COR-L47 (cell line): ENCODE measurements at places on chromosomes 4 and X.

DNA sequence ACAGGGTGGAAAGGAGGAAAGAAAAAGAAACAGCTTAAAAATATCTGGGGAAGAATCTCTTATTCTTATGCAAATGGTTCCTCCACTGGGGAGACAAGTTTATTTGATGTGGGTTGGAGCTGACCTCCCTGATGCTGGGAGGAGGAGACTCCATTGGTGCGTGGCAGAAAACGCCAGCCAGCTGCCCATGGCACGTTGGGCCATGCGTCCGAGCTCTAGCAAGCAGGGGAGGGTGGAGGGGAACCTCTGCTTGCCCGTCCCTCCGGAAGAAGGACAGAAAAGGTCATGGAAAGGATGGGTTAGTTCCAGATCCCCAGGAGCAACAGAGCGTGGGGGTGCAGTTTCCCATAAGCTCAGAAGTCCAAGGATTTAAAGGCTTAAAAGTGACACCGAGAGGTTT lies 210.4 kb downstream of the KLHL4 start:
- no peak for DNase-seq

- DNase-seq = no peak
These were observed 165.6 kb downstream of the SH3KBP1 start for GRCh38 chrX:19721726-19722370.

DNA sequence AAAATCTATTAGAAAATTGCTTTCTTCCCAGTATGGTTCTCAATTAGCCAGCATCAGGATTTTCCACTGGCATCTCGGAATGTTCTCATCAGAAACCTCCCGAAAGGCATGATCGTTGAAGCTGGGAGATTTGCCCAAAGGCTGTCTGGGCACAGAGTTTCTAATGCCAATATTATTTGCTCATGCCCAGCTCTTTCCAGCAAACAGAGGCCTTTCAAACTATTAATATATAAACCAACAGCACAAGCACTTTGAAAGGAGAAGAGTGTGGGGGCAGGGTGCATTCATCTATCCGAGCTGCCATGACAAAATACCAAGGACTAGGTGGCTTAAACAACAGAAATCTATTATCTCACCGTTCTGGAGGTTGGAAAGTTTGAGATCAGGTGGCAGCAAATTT lies 88.3 kb upstream of the MSX1 start:
- no peak for DNase-seq

GRCh38 chr4:19262467-19262866 lies 989.2 kb upstream of the SLIT2 start:
- DNase-seq = no peak

- no peak for DNase-seq
These were observed 748.6 kb downstream of the CCSER1 start for GRCh38 chr4:90875791-90876190.

DNA sequence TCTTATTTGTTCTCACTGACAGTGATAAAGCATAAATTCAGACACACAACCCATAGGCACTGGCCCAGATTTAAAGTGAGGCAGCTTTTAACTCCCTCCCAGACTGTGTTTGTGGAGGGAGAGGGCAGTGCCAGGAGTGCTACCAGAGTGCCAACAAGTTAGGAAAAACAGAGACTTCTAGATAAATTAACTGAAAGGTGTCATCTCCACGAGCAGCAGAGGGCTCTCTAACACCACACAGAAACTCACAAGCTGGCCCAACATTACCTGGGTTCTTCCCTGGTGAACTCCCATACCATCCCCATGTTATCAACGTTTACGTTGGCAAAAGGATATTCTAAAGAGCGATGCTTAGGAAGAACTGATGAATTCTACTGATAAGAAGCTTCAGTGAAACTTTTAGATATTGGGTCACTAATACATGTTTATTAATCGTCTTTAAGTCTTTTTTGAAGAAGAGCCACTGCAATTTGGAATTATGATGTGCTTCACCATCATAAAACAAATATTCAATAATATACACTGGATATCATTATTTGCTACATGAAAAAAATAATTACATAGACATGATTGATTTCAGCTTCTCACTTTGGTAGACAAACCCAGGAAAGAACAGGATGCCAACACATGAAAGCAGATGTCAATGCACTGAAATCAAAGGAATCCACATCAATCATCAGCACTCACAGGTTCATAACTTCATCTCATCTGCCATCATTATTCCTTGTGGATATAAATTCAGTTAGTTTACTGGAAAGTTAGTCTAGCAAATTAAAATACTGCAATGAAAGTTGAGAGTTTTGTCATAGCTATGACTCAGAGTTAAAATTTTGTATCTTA lies 121.2 kb upstream of the NAP1L5 start:
- DNase-seq = peak; percentile 65

DNA sequence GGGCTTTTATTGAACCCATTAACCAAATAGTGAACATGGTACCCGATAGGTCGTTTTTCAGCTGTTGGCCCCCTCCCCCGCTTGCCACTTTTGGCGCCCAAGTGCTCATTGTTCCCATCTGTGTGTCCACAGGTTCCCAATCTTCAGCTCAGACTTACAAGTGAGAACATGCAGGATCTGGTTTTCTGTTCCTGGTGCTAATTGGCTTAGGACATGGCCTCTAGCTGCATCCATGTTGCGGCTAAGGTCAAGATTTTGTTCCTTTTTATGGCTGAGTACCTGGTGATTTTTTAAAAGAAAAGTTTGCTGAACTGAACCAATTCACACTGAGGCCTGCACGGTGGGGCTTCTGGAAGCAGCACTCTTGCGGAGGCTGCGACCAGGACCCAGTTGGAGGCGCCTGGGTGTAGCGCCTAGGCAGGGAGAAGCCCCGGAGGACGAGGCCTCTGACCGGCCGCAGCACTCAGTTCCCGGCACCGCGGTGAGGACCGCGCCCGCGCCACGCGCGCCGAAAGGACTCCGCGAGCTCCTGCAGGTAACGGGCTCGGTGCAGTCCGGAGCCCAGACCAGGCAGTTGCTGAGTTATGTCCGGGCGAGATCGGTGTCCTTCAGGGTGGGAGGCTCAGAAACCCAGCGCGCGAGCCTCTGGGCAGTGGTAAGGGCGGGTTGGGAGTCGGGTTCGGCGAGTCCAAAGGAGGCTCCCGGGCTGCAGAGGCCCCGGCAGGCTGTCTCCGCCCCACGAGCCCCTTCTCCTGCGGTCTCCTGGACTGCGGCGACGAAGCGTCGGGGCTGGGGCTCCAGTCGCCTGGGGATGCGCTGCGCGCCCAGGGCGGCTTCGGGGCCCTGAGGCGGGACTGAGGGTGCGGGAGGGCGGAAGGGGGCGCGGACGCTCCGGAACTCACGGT lies 15.8 kb upstream of the SLC25A4 start:
- DNase-seq = no peak

GRCh38 chr4:24720436-24720835 lies 74.9 kb upstream of the SOD3 start:
- no peak for DNase-seq

- DNase-seq = no peak
These were observed 60.4 kb downstream of the CD40LG start for GRCh38 chrX:136708348-136708747.

DNA sequence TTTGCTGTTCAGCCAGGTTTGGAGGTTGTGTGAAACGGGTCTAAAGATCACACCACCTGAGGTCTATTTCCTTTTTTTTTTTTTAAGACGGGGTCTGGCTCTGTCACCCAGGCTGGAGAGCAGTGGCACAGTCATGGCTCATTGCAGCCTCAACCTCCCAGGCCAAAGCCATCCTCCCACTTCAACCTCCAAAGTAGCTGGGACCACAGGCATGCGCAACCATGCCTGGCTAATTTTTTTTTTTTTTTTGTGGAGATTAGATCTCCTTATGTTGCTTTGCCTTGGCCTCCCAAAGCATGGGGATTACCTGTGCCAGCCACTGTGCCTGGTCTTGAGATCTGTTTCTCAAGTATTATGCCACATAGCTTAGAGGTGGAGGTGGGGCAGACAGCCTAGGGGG lies 49.2 kb upstream of the ELOVL6 start:
- no peak for DNase-seq

- no peak for DNase-seq
These were observed 133.4 kb downstream of the RASL11B start for GRCh38 chr4:52995360-52996030.
